ENCODE measurements at places on chromosomes 6 and 20.

DNA sequence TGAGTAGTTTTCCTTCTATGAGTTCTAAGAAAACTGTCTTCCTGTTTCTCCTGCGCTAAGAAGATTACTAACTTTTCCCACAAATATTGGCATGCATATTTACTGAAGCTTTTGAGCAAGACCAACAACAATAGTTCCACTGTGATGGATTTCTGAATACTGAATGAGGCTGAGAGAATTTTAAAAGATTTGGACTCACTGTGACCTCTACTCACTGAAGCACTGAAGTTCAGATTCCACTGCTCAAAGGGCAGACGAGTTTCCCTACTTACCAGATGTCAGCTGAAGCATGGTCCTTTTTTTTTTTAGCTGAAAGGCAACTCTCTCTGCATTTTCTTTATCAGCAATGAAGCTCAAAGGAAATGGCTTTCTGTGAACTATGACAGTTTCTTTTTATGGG lies 718.5 kb downstream of the RFPL4B start:
- DNase-seq: no peak

GRCh38 chr6:151096691-151097606 lies 142.8 kb upstream of the AKAP12 start:
- DNase-seq: no peak

- DNase-seq: no peak
Observed at GRCh38 chr6:42224222-42225028, 6.8 kb upstream of the MRPS10 start.

- no peak for DNase-seq
Observed at GRCh38 chr6:144661116-144661806, 376.1 kb downstream of the UTRN start.

GRCh38 chr6:42337985-42338743 lies 113.6 kb downstream of the TRERF1 start:
- DNase-seq: peak; percentile 59

GRCh38 chr6:127857051-127857637 lies 43.7 kb downstream of the THEMIS start:
- DNase-seq: no peak

- no peak for DNase-seq
Observed at GRCh38 chr20:61980647-61981583, 84.8 kb downstream of the TAF4 start.

- no peak for DNase-seq
Observed at GRCh38 chr6:75201901-75202672, 3.8 kb downstream of the COL12A1 start.

- DNase-seq: no peak
Observed at GRCh38 chr20:4067600-4068261, 52.4 kb upstream of the RNF24 start.

- no peak for DNase-seq
Observed at GRCh38 chr20:35523298-35523888, 6.1 kb downstream of the C20orf173 start.

- DNase-seq: no peak
Observed at GRCh38 chr6:75551367-75551952, 50.2 kb upstream of the SENP6 start.

- DNase-seq: no peak
Observed at GRCh38 chr20:48574383-48574782, 253.4 kb downstream of the PREX1 start.

- DNase-seq: no peak
Observed at GRCh38 chr6:135002229-135002844, 52.3 kb downstream of the HBS1L start.

DNA sequence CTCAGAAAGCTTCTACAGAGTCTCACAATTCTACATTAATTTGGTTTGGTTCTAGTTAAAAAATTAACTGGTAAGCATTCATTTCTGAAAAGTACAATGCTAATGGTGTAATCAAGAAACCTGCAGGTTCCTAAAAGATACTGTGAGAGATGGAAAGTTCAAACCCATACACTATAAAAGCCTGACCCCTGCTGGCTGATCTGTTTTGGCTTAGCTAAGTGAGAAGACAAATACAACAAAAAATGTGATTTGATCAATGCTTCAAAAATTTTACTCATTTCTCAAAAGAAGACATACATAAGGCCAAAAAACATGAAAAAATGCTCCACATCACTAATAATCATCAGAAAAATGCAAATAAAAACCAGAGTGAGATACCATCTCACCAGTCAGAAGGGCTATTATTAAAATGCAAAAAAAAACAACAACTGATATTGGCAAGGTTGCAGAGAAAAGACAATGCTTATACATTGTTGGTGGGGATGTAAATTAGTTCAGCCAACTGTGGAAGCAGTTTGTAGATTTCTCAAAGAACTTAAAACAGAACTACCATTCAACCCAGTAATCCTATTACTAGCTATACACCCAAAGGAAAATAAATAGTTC lies 102.8 kb downstream of the MOXD1 start:
- DNase-seq: no peak

- DNase-seq: no peak
Observed at GRCh38 chr6:137258170-137258569, 39.0 kb upstream of the IFNGR1 start.

DNA sequence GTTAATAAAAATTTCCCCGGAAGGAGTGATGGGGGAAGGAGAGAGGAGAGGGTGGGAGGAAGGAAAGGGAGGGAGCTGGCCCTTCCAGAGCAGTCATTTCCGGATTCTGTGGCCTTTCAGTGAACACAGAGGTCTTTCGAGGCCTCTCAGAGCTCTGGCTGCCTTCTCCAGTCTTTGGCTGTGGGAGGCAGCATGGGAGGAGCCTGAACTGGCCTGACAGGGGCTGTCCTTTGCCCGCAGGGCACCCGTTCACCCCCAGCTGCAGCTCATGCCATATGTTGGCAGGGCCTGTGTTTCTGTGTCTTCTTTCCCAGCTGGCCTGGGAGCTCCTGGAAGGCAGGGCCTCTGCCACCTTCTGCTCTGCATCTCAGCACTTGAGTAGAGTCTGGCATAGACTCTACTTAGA lies 95.5 kb downstream of the PPP1R14C start:
- no peak for DNase-seq

DNA sequence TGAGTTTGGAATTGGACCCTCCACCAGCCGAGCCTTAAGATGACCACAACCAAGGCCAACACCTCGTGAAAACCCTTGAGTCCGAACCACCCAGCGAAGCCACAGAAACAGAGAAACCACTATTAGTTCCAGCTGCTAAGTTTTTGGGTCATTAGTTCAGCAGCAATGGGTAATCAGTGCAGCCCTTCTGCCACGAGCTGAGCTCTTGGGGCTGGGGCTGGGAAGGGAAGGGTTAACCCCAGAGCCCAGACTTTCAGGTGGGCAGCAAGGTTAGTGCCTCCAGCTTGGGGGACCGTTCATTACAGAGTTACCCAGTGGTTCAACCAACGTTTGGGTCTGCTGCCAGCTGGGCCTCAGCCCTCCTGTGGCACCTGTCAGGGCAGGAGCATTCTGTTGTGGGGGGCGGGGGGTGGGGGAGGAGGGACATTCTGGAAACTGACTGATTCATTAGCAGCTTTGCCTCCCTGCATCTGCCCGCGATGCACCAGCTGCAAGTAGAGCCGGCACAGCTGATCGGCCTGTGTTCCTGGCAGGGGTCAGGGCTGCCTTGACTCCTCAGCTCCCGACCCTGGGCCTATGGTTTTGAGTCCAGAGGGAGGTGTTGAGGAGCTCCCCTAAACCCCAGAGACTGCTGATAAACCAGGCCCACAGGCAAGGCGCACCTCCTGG lies 52.7 kb downstream of the TGM2 start:
- no peak for DNase-seq

DNA sequence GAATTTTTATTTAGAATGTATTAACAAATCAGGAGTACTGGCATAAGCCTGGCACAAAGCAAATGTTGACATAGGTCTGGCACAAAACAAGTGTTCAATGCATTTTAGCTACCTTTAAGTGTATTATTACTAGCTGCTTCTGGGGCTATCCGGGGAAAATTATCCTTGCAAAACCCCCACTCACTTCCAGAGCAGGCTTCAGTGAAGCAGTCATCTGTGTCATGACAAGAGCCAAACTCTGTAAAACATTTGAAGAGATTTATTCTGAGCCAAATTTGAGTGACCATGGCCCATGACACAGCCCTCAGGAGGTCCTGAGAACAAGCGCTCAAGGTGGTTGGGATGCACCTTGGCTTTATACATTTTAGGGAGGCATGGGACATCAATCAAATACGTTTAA lies 6.4 kb upstream of the TRIM38 start:
- DNase-seq: no peak

- DNase-seq: no peak
Observed at GRCh38 chr6:79377888-79378348, 143.4 kb upstream of the HMGN3 start.
